ENCODE measurements at places on chromosomes 5 and 9. TPM values are rescaled to one million over a fixed set of nuclear protein-coding genes. Genes with fewer than 3 reads are reported as not detected.

- no peak for DNase-seq
Measured at GRCh38 chr9:129464972-129465833, 155.7 kb downstream of the C9orf50 start.

DNA sequence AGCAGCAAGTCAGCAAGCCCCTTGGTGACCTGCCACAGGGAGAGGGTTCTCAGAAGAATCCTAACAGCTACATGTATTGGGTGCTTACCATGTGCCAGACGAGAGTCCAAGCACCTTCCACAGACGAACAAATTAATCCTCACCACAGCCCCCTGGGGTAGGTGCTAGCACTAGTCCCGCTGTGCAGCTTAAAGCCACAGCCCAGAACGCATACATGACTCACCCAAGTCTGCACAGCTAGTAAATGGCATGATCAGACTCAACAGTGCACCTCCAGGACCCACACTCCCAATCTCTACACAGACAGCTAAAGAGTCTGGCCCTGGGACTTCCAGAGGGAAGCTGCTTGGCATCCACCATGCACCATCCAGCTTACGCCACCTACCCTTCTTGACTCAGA lies 111.5 kb downstream of the PAX5 start:
- DNase-seq = no peak

- DNase-seq = no peak
Measured at GRCh38 chr5:139475865-139476617, 5.2 kb downstream of the SMIM33 start.

GRCh38 chr9:2826291-2826690 lies 17.6 kb downstream of the PUM3 start:
- no peak for DNase-seq

GRCh38 chr5:170278611-170279458 lies 18.7 kb downstream of the LCP2 start:
- peak; percentile 98 for DNase-seq

DNA sequence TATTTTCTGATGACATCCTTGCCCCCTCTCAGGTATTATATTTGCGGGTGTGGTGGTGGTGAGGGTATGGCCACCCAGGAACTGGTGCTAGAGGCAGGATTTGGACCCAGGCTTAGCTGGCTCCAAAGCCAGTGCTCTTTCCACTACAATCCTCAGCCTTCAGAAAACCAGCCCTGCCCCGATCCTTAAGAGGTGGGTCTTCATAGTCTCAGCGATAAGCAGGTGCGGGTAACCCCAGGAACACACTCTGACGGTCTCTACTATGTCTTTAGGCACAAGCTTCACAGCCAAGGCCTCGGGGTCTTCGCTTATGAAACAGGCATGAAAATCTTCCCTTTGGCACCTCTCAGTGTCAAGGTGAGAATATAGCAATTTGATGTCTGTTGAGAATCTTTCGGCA lies 169.3 kb downstream of the FGF18 start:
- no peak for DNase-seq

- no peak for DNase-seq
Measured at GRCh38 chr5:40630126-40630525, 49.6 kb upstream of the PTGER4 start.

GRCh38 chr5:170289121-170289520 lies 8.5 kb downstream of the LCP2 start:
- DNase-seq = no peak

DNA sequence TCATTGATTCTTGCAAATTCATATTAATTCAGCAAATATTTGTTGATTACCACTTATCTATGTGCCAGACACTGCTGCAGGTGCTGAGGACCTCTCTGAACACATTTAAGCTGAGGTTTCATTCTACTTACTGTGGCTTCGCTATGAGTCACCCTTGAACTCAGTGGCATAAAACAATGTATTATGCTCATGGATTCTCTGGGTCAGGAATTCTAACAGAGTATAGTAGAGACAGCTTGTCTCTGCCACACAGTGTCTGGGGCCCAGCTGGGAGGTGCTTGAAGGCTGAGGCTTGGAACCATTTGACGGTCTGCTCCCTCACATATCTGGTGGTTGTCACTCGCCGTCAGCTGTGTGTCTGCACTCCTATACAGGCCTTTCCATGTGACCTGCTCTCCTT lies 124.3 kb upstream of the NR3C1 start:
- DNase-seq = no peak

DNA sequence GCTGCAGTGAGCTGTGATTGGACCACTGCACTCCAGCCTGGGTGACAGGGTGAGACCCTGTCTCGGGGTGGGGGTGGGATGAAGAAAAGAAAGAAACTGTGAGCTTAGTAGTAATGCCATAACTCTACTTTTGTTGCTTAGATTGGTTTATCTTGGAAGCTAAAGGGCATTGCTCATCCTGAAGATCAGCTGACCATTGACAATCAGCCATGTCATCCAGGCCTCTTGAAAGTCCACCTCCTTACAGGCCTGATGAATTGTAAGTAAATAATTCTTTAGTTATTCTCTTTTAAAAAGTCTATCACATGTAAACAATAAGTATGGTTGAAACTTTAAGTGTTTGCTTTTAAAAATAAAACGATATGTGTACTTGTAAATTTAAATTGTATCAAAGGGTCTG lies 11.4 kb downstream of the OCLN start:
- no peak for DNase-seq

- no peak for DNase-seq
Measured at GRCh38 chr5:112643339-112643971, 94.2 kb upstream of the APC start.

Gene GLE1
- 51.0 TPM for total RNA-seq

Gene TRIM7
- total RNA-seq = 1.6 TPM

Gene AMBP
- total RNA-seq = not detected

Gene DRD1
- total RNA-seq = not detected

All from activated CD8-positive, alpha-beta memory T cell treated with anti-CD3 and anti-CD28 coated beads, Interleukin-2, amount 10 ng/mL, durations not matched to agents 7 days and 5 days (primary cell).